ENCODE measurements at places on chromosomes 7 and 10.

GRCh38 chr7:139885511-139885910, 56.4 kb downstream of the TBXAS1 start:
- no peak for DNase-seq

DNA sequence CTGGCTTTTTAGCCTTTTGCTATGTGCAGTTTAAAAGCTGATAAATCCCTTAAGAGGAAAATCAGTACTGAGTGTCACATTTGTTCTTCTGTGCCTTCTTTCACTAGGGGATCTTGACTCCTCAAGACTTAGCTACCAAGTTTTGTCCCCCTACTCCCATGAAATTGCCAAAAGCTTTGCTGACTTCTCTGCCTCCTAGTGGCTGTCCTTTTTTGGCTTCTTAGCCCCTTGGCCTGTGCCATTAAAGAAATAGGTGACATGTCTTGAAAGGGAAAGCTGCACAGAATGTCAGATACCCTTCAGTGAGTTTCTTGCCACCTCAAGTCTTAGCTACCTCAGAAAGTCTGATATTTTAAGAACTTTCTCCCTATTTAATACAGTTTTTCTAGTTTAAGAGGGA, 10.5 kb downstream of the MKLN1 start:
- no peak for DNase-seq

GRCh38 chr7:988426-988911, 5.5 kb downstream of the CYP2W1 start:
- DNase-seq = no peak

DNA sequence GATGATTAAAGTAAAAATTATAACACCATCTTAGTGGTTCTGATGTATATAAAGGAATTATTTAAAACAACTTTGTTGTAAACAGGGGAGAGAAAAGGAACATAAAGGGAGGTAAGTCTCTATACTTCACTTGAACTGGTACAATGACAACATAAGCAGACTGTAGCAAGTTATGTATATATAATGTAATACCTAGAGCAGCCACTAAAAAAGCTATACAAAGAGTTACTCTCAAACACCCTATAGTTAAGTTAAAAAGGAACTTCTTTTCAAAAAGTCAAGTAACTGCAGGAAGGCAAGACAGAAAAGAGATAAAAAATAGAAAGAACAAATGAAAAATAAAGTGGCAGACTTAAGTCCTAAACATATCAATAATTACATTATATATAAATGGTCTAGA, 82.3 kb downstream of the ZNF503 start:
- no peak for DNase-seq

GRCh38 chr10:127338399-127339110, 142.2 kb upstream of the INSYN2A start:
- DNase-seq = no peak

GRCh38 chr10:103736763-103737162, 118.6 kb downstream of the SH3PXD2A start:
- no peak for DNase-seq

- DNase-seq = no peak
These were observed 365 bp downstream of the YME1L1 start for GRCh38 chr10:27153845-27154193.

GRCh38 chr10:84547616-84548015, 219.2 kb downstream of the CCSER2 start:
- DNase-seq = no peak

GRCh38 chr7:71120096-71120495, 11.8 kb upstream of the GALNT17 start:
- no peak for DNase-seq

DNA sequence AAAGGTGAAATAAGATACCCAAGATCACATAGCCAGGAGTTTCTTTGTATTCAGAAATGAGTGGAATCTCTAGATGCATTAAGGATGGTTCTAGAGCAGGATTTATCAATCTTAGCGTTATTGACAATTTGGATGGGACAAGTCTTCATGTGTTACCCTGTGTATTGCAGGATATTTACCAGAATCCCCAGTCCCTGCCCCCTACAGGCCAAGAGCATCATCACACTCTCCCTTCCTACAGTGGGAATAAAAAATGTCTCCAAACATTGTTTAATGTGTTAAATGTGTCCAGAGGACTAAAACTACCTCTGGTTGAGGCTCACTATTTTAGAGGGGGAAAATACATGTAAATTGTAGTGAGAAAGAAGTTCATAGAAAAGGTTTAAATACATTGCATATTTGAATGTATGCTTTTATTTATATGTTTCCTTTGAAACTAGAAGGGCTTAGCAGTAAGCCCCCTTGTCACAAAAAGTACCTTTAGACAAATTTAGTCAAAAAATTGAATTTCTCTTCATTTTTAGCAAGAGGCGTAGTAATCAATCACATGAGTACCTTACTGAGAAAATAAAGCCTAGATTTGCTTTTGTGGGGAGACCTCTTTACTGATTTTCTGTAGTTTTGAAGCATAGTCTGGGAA, 141.2 kb downstream of the MLLT10 start:
- DNase-seq = peak; percentile 35

DNA sequence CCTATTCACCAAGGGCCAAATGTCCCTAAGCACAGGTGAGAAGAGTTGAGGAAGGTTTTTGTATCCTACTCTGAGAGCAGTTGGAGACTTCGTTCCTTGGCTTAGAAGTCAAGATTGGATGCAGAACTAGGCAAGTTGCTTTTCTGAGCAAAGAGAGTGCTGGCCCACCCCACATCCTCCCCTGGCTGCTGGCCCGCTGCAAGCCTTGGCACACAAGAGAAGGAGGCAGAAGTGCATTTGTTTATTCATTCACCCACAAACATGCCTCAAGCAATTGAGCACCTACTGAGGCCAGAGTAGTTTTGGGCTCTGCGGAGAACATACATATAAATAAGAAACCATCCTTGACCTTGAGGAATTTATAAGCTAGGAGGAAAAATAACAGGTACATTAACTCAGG, 318.9 kb downstream of the KCNMA1 start:
- no peak for DNase-seq

DNA sequence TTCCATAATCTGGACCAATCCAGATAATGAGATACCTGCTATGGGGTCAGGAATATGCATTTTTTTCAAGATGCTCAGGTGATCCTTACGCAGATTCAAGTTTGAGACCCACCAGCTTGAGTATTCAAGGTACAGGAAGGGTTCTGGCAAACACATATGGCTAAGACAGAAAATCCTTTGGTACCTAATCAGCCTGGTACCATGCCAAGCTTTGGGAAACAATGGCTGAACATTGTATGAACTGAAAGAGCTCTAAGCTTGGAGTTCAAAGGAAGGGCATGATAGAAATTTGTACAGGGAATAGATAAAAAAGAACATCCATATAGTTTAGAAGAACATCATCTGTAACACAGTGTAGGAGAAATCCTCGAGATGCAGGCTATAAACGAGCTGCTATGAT, 382.7 kb downstream of the THSD7A start:
- DNase-seq = no peak

- DNase-seq = no peak
These were observed 57.7 kb downstream of the ATAD1 start for GRCh38 chr10:87760195-87760905.

GRCh38 chr10:93849593-93849992, 44.2 kb upstream of the SLC35G1 start:
- DNase-seq = no peak

DNA sequence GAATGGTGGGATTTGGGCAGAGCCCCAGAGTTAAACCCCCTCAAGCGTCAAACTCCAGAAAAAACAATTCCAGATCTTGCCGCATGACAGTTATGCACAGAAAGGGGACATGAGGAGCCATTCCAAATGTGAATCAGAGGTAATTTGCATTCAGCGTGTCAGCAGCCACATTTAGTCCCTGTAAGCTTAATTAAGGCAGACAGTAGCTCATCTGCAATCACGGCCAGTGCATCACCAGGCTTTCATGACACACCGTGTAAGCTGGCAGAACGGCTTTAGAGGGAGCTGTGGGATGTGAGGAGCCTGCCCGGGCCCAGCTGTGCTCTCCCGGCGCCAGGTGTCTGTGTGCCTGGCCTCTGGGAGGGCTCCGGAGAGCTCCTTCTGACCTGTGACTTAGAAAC, 18.7 kb upstream of the PRKAG2 start:
- no peak for DNase-seq

GRCh38 chr10:103193107-103193819, at the start of gene NT5C2:
NT5C2 (minus strand) TSS chr10:103193272; CDS start chr10:103174958, 18,314 bp downstream.
- DNase-seq = peak; percentile 82

DNA sequence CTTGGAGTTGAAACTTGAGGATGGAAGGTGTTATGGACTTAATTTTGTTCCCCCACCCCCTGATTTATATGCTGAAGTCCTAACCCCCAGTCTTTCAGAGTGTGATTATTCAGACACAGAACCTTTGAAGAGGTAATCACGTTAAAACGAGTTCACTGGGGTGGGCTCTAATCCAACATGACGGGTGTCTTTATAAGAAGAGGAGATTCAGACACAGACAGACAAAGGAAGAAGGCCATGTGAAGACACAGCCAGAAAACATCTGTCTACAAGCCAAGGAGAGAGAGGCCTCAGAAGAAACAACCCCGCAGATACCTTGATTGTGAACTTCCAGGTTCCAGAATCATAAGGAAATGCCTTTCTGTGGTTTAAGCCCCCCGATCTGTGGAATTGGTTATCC, 37.0 kb downstream of the GHRHR start:
- DNase-seq = no peak

DNA sequence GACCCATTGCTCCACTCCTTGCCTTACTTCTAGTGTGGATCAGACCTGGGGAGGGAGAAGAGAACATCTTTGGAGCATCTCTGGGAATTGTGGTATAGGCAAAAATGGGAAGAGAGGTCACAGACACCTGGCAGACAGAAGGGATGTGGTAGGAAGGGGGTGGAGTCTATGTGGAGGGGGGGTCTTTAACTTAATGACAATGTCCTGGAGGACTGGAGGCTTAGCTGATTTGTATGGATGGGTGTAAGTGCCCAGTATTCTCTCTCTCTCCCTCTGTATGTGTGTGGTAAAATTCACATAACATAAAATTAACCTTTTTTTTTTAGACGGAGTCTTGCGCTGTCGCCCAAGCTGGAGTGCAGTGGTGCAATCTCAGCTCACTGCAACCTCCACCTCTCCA, 3.1 kb upstream of the LDB1 start:
- no peak for DNase-seq

GRCh38 chr7:108528183-108528712, 2.3 kb upstream of the PNPLA8 start:
- no peak for DNase-seq

DNA sequence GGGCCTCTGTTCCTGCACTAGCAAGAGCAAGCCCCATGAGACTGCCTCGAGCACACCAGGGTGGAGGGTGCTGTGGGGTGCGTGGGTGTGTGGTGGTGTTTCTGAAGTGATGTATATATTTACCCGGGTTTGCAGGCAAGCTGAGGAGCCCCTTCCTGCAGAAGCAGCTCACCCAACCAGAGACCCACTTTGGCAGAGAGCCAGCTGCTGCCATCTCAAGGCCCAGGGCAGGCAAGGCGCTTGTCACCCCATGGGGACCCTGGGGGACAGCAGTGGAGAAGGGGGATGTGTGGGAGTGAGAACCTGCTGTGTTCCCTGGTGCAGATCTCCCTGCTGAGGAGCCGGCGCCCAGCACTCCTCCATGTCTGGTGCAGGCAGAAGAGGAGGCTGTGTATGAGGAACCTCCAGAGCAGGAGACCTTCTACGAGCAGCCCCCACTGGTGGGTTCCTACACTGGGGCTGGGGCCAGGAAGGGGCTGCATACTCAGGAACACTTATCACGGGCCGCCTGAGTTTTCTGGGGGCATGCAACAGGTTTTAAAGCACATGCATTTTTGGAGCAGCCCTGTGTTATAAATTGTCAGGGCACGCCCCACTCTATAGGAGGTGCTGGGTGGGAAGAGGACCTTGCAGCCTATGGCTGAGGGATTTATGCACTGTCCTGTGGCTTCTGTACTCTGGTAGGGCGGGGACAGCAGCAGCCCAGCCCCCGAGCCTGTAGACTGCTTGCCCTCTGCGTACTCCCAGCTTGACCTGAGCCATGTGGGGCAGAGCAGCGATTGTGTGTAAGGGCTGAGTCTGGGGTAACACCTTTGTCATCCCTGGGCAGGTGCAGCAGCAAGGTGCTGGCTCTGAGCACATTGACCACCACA, 5.9 kb downstream of the PGAM2 start:
- DNase-seq = no peak

DNA sequence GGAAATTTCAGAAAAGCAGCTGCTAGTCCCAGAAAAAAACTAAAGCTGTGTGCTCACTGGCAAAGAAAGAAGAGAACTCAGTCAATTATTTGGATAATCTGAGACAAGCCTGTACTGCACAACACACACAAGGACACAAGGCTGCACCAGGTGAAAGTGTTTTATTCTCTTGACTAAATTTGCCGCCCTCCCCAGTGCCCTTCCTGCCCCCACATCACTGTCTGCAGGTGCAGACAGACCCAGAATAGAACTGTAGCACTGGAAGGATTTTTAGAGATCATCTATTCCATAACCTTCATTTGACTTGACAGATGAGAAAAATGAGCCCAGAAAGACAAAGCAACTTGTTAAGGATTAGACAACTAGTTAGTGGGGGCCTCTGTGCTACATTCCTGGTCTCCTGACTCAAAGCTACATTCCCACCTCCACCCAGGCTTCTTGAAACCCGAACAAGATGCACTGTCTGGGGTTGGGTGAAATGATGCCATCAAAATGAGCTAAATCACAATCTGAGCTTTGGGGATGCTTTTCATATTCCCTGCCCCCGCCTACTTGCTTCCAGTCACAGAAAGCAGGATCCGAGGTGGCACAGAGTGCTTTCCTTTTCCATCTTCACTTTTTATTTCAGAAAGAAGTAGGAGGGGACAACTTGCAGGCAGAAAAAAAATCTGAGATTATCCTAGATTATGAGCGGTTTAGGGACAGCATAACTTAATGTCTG, 5.2 kb upstream of the VAX1 start:
- DNase-seq = no peak

- DNase-seq = no peak
These were observed 40.4 kb downstream of the BAIAP2L1 start for GRCh38 chr7:98360221-98361130.
